NCI-H2081 (cell line): ENCODE measurements at places on chromosomes 4 and X.

GRCh38 chr4:56659946-56660345, 21.1 kb downstream of the HOPX start:
- no peak for DNase-seq

DNA sequence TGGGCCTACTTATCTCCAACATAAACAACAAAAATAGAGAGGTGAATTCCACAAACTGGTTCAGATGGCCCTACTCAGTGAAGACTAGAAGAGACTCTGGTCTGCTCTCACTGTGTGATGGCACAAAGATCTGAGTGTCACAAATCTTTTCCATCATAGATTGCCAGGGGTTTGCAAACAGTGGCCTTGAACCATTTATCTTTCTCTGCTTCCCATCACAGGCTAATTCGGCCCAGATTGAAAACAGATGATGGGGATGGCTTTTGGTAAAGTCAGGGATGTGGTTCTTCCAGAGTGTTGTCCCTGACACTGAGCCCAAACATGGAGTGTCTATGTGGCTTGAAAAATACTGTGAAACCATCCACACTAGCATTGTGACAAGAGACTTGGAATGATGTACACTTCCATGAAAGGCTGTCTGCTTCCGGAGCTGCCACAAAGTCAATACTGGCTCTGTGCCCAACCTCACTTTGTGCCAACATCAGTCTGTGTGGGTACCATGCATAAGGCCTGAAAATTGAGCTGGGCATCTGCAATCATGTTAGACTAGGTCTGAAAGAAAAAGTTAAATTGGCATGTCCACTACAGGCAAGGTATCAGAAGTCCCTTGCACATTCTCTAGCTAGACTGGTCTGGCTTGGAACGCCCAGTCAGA, 25.2 kb upstream of the PLAC1 start:
- peak; percentile 84 for DNase-seq

- DNase-seq: no peak
Measured at GRCh38 chrX:151796576-151796975, 62.0 kb downstream of the CNGA2 start.

DNA sequence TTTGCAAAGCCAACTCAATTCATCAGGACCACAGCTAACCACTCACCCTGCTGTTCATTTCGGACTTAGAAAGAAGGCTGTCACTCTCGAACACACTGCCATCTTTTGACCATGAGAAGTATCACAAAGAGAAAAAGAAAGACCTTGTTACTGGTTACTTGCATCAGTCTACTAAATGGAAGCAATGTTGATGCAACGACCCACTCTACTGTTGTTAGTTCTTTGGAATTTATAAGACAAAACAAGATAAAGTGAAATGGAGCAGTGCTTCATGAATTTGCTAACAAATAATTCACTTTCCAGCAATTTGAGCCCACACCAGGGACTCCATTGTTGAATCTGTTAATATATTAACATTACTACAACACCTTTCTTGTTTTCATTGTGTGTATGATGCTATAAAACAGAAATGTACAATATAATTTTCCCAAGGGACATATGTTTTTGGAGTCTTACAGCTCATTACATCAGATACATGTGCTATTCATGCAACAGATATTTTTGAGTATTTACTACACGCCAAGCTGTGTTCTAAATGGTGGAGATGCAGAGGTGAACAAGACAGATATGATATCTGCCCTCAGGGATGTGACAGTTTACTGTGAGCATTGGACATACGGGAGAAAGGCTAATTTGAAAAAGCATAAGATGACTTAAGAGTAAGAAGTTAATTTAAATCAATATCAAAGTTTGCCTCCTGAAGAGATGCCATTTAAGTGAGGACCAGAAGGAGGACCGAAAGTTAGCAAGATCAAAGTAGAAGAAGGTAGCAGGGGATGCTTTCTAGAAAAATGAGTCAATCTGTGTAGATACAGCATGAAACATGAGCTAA, 87.2 kb downstream of the AREG start:
- DNase-seq: peak; percentile 24

- peak; percentile 8 for DNase-seq
Measured at GRCh38 chr4:28225689-28226353, 1365.2 kb downstream of the STIM2 start.

GRCh38 chr4:63790377-63790776, 618.9 kb downstream of the TECRL start:
- no peak for DNase-seq

- DNase-seq: no peak
Measured at GRCh38 chrX:43808231-43808630, 74.0 kb downstream of the MAOB start.
